ENCODE measurements at places on chromosomes 1 and 21. TPM values are rescaled to one million over a fixed set of nuclear protein-coding genes. Genes with fewer than 3 reads are reported as not detected.

DNA sequence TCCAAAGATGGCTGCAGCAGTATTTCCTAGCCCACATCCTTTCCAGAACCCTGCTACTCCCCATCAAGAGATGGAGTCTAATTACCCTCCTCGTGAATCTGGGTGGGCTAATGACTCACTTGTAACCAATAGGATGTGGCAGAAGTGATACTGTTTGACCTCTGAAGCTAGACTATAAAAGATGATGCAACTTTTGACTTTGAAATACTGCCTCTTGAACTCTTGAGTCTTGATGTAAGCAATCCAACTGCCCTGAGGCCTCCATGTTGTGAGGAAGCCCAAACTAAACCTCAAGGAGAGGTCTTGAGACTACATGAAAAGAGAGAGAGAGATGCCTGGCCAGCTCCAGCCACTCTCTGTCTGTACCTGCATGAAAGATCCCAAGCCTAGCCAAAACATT, 29.5 kb downstream of the LMO4 start:
- H3K27ac ChIP-seq = no peak overlapping the region
- no peak for DNase-seq
- H3K27me3 ChIP-seq = no peaks in the 10 kb centered on the region
- no peaks in the 10 kb centered on the region for H3K4me1 ChIP-seq
- no peaks in the 10 kb centered on the region for H3K36me3 ChIP-seq

- H3K27me3 ChIP-seq = no peaks in the 10 kb centered on the region
- H3K27ac ChIP-seq = no peak overlapping the region
- H3K36me3 ChIP-seq = no peaks in the 10 kb centered on the region
- no peak overlapping the region for H3K4me3 ChIP-seq
- DNase-seq = no peak
These were observed 179.9 kb downstream of the VPS13D start for GRCh38 chr1:12409681-12410080.

GRCh38 chr1:3225661-3226060, 156.7 kb downstream of the PRDM16 start:
- H3K36me3 ChIP-seq = no peaks in the 10 kb centered on the region
- DNase-seq = no peak
- H3K4me1 ChIP-seq = no peaks in the 10 kb centered on the region
- no peak overlapping the region for H3K27ac ChIP-seq
- no peak overlapping the region for H3K4me3 ChIP-seq

DNA sequence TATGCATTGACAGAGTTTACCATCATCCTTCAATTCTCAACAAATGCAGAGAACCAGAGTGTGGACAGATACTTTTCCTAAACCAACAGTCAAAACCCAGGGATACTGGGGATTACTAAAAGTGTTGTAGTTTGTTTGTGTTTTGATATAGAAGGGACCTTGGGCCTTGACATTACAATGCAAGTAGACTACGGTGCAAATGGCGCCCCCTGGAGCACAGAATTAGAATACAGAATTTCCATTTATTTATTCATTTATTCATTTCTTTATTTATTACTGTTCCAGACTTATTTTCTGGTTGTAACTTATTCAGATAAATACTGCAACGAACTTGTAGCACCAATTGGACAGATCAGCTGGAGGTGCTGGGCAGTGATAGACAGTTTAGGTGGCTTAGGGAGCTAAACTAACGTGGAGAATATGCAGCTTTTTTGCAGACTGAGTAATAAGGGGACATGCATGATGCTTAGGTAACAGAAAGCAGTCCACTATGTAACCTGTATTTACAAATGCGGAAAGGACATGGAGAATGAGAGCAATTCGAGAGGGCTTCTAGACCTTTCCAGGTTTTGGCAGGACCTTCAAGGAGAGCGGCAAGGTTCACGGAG, 42.6 kb downstream of the KIRREL1 start:
- H3K27ac ChIP-seq = no peak overlapping the region
- no peaks in the 10 kb centered on the region for H3K27me3 ChIP-seq
- H3K4me1 ChIP-seq = peaks cover 34% of the 10 kb centered on the region
- H3K4me3 ChIP-seq = no peak overlapping the region
- DNase-seq = peak; percentile 78

- no peak overlapping the region for H3K27ac ChIP-seq
- peaks cover 2% of the 10 kb centered on the region for H3K36me3 ChIP-seq
- peak; percentile 16 for DNase-seq
- H3K4me3 ChIP-seq = no peak overlapping the region
- H3K4me1 ChIP-seq = peaks cover 4% of the 10 kb centered on the region
- no peaks in the 10 kb centered on the region for H3K27me3 ChIP-seq
These were observed 22.9 kb downstream of the SPEN start for GRCh38 chr1:15870421-15870820.

DNA sequence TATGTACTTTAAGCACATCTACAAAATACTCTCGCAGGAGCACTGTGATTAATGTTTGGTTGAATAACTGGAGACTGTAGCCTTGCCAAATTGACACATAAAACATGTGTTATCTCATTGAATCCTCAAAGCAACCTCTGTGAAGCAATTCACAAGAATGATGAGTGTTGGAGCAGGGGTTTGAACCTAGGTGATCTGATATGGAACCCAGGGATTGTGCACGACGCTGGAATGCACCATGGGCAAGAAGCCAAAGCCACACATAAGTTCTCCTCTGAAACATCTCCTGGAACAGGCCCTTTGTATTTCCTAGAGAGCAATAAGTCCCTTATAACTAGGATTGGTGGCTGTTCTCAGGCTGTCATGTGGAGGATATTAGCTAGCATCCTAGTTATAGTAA, 124.6 kb upstream of the IVNS1ABP start:
- peak; percentile 34 for DNase-seq
- H3K27ac ChIP-seq = no peak overlapping the region
- no peaks in the 10 kb centered on the region for H3K36me3 ChIP-seq
- H3K4me3 ChIP-seq = no peak overlapping the region

DNA sequence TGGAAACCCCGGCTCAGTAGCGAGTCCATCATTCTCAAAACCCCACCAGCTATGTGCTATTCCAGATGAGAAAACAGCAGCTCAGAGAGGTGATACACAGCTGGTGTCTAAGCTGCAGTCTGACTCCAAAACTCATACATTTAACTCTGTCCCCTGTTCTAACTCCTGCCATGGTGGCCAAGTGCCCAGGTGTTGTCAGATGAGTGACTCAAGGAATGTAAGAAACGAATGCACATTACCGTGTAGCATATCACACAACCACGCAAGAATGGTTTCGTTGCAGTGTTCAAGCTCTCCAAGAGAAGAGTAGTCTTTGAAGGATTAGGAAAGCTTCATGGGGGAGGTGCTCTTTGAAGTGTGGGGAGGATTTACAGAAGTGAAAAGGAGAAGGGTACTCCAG, 4.7 kb upstream of the XKR8 start:
- H3K4me1 ChIP-seq = peaks cover 5% of the 10 kb centered on the region
- no peaks in the 10 kb centered on the region for H3K27me3 ChIP-seq
- H3K36me3 ChIP-seq = no peaks in the 10 kb centered on the region
- no peak overlapping the region for H3K27ac ChIP-seq
- H3K4me3 ChIP-seq = no peak overlapping the region
- DNase-seq = no peak

GRCh38 chr1:60600532-60600931, 481.8 kb upstream of the NFIA start:
- no peak for DNase-seq
- no peak overlapping the region for H3K27ac ChIP-seq
- no peaks in the 10 kb centered on the region for H3K36me3 ChIP-seq
- no peaks in the 10 kb centered on the region for H3K27me3 ChIP-seq

DNA sequence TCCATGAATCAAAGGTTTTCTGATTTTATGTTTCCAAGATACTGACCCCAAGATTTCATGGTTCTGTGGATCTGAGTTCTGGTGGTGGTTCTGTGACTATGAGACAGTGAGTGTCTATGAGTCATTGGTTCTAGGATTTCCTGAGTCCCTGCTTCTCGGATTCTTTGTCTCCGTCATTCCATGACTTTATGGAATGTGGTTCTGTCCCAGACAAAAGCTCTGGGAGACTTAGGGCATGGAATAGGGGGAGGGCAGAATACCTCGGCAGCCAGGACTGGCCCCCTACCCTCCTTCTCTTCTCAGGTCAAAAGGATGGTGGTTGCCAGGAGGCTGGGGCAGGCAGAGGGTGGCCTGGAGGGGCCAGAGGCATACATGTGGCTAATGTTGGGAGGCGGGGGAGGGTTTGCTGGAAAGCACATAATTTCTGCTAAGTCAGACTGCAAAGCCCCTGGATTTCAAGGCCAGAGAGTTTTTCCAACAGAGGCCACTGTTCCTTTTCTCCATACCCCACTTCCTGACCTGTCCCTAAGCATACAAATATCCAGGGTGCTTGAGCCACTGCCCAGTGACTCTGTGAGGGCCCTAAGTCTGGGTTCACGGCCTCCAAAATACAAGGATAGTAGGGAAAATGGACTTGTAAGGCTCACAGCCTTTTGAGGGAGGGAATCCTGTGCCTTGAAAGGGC, 17.2 kb downstream of the CDCP2 start:
- DNase-seq = peak; percentile 59
- H3K27ac ChIP-seq = no peak overlapping the region
- H3K4me3 ChIP-seq = no peak overlapping the region
- no peaks in the 10 kb centered on the region for H3K36me3 ChIP-seq

DNA sequence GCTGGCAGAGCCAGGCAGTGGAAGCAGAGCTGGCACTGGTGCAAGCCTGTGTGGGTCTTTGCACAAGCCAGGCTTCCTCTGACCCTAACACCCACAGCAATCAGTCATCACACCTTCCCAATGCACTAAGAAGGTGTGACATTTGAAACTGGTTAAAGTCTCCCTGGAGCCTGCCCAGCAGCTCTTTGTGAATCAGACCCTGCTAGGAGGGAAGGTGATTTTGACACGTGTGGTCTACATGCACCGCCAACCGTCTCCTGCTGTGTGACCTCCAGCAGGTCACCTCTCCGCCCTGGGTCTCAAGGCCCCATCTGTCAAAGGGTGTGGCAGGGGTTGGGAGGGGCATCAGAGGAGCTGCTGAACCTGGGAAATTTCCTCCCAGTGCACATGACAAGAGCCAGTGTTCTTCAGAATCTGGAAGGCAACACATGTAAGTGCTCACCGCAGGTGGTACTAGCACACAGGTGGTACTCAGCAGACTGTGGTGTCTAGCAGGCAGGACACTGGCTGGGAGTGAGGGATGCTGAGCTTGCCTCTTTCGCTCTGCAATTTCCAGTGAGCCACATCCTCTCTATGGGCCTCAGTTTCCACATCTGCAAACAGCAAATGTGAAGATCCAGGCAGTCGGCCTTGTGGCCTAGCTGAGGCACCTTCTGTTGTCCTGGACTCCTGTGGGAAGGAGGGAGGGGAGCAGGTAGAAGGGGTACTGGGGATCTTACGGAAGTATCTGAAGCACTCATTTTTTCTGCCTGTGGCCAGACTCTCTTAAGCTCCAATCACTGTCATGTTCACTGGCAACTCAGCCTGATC, 123.2 kb downstream of the DMRTB1 start:
- no peaks in the 10 kb centered on the region for H3K36me3 ChIP-seq
- H3K4me1 ChIP-seq = no peaks in the 10 kb centered on the region
- no peak for DNase-seq
- no peak overlapping the region for H3K4me3 ChIP-seq

GRCh38 chr1:6674771-6675170, 26.8 kb downstream of the DNAJC11 start:
- no peaks in the 10 kb centered on the region for H3K4me1 ChIP-seq
- no peak overlapping the region for H3K27ac ChIP-seq
- peaks cover 16% of the 10 kb centered on the region for H3K36me3 ChIP-seq
- no peak for DNase-seq
- no peaks in the 10 kb centered on the region for H3K27me3 ChIP-seq

GRCh38 chr21:42747746-42748351, 94.4 kb downstream of the PDE9A start:
- no peaks in the 10 kb centered on the region for H3K4me1 ChIP-seq
- no peak for DNase-seq
- H3K36me3 ChIP-seq = no peaks in the 10 kb centered on the region
- no peaks in the 10 kb centered on the region for H3K27me3 ChIP-seq
- no peak overlapping the region for H3K27ac ChIP-seq

DNA sequence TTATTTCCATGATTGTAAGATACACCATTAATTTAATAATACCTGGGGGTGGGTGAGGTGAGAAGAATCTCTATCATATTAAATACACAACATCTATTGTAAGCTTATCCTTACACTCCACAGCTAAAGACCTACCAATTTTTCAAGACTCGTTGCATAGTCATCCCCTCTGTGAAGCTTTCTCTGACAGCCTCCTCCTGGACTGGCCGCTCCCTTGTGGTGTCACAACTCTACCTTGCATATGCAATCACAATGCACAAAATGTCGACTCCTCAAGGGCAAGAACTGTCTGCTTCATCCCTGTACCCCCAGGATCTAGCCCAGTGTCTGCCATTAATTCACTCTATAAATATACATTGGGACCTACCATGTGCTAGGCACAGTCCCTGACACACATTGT, 2.4 kb upstream of the PTGFRN start:
- no peak overlapping the region for H3K4me3 ChIP-seq
- H3K27ac ChIP-seq = no peak overlapping the region
- no peak for DNase-seq
- no peaks in the 10 kb centered on the region for H3K36me3 ChIP-seq
- no peaks in the 10 kb centered on the region for H3K4me1 ChIP-seq

- peak overlapping the region; percentile 85 for H3K4me3 ChIP-seq
- peak overlapping the region; percentile 93 for H3K27ac ChIP-seq
- peaks cover 76% of the 10 kb centered on the region for H3K4me1 ChIP-seq
These were observed 869 bp downstream of the NAV1 start for GRCh38 chr1:201539561-201540431.

GRCh38 chr1:40045182-40045581, 4.7 kb downstream of the CAP1 start:
- no peak for DNase-seq
- H3K27me3 ChIP-seq = no peaks in the 10 kb centered on the region
- H3K4me3 ChIP-seq = no peak overlapping the region
- H3K36me3 ChIP-seq = no peaks in the 10 kb centered on the region

GRCh38 chr1:212287261-212287895, 2.2 kb downstream of the PPP2R5A start:
- peaks cover 33% of the 10 kb centered on the region for H3K4me1 ChIP-seq
- no peaks in the 10 kb centered on the region for H3K27me3 ChIP-seq
- peak overlapping the region; percentile 86 for H3K4me3 ChIP-seq
- no peaks in the 10 kb centered on the region for H3K36me3 ChIP-seq
- no peak overlapping the region for H3K27ac ChIP-seq
- DNase-seq = no peak

HMCN1 gene
- 10.3 TPM for total RNA-seq

PLA2G4A gene
- total RNA-seq = 10.6 TPM

PLA2G2A gene
- not detected for total RNA-seq

LINGO4 gene
- total RNA-seq = not detected

CFAP74 gene
- total RNA-seq = not detected

OLFML2B gene
- 0.51 TPM for total RNA-seq

CLCA4 gene
- not detected for total RNA-seq

CDC14A gene
- total RNA-seq = 13.9 TPM

ARID1A gene
- 77.2 TPM for total RNA-seq

DARS2 gene
- 33.6 TPM for total RNA-seq

All from endothelial cell of umbilical vein (primary cell).